ENCODE measurements at places on chromosomes 7 and 10. TPM values are rescaled to one million over a fixed set of nuclear protein-coding genes. Genes with fewer than 3 reads are reported as not detected.

DNA sequence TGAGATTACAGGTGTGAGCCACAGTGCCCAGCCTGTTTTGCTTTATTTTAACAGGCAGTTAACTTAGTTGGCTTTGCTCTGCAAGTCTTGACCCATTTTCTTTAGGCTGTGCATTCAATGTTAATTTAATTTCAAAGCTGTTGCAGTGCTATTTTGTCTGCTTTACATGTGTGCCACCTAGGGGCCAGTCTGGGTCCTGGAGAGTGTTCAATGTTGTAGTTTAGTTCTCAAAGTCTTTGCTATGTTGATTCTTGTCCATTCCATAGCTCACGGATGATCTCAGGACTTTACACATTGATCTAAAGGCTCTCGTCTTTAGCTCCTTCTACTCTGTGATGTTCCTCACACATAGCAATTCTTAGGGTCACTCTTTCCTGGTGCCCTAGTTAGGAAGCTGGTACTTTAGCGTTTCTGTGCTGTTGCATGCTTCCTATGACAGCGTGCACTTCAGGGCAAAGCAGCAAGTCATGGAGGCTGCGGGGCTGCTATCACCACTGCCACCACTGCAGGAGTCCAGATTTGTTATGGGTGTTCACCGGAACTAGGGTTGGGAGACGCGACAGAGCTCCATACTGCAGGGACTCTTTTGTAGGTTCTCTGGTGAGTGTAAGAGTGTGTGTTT is 16.4 kb upstream of the ABCA13 start:
- DNase-seq: no peak

GRCh38 chr10:43214956-43215561 is 51.8 kb downstream of the RASGEF1A start:
- DNase-seq: no peak

DNA sequence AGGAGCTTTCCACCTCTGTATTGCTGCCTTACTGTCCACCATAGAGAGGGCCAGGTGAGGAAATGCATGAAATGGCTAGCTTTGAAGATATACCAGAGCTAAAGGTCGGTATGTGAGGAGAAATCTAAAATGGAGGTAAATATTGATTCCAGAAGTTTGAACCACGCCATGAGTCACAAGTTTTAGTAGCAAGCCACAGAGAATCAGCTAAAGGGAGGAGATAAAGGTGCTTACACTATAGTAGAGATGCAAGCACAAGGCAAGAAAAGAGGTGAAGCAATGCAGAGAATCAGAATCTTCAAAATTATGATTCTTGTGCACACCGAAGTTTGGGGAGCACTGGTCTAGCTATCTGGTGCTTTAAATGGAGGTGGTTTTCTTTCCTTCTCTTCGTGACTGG is 3.0 kb upstream of the GSAP start:
- no peak for DNase-seq

DNA sequence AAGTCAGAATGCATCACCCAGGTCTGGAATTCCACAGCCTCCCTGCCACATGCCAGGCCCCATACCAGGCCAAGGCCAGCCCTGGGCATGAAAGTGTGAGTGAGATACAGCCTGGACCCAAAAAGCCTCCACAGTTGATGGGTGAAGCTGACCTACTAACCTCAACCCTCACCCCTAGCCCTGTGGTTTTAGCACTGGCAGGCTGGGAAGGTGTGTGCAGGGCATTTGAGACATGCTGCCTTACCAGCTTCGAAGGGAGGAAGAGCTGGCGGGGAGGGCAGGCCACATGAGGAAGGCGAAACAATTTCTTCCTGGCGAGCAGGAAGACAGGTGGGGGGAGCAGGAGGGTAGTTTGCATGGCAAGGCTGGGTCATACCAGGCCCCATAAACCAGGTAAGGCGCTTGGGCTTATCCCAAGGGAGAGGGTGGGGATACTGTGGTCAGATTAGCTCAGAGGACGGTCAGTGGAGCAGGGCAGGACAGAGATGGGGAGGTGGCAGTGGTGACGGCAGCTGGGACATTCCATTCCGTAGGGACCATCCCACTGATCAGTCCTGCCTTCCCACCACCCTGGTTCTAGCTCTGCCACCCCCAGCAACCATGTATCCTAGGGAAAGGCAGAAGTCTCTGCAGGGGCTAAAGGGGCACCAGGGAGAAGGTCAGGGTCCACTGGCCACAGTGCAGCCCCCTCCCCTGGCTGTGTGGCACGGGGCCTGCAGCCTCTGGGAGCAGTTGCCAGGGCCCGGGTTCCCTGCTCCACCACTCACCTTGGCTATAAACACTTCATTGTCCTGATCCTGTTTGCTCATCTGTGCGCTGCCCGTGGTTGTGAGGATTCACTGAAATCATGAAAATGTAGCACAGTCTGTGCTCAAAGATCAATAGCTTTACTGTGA is 155.8 kb downstream of the NRF1 start:
- no peak for DNase-seq

SCRN1 gene
- polyA plus RNA-seq: 1.3 TPM

GRCh38 chr7:1149351-1149794 is 10.6 kb downstream of the ZFAND2A start:
- DNase-seq: no peak

FZD1 gene
- 0.90 TPM for polyA plus RNA-seq

DNA sequence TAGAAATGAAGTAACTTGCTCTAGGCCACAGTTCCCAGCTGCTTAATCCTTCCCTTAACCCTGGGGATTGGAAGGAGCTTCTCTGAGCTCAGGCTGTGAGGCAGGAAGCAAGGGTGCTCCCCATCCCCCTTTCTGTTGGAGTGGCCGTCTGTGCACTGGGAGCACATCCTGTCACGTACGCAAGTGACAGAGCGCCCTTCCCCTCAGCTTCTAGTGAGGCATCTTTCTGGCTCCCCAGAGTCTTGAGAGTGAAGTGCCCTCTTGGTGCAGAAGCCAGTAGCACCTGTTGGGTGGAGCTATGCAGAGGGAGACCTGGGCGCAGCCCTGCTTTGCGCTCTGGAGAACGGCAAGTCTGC is 47.8 kb downstream of the SHH start:
- DNase-seq: no peak

DNA sequence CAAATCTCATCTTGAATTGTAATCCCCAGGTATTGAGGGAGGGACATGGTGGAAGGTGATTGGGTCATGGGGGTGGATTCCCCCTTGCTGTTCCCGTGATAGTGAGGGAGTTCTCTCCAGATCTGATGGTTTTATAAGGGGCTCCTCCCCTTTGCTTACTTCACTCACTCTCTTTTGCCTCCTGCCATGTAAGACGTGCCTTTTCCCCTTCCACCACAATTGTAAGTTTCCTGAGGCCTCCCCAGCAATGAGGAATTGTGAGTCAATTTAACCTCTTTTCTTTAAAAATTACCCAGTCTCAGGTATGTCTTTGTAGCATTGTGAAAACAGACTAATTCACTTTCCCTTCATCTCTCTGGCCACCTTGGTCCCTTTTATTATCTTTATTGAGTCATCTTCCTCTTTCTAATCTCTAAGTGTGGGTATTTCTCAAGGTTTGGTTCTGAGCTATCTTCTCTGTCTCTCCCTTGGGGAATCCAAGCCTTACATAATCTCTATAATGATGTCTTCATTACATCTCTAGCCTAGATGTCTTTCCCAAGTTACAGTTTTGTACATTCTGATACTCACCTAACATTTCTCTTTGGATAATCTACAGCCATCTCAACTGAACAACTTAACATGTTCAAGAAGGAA is 99.1 kb upstream of the JCAD start:
- no peak for DNase-seq

GNB2 gene
- polyA plus RNA-seq: 117 TPM

DNA sequence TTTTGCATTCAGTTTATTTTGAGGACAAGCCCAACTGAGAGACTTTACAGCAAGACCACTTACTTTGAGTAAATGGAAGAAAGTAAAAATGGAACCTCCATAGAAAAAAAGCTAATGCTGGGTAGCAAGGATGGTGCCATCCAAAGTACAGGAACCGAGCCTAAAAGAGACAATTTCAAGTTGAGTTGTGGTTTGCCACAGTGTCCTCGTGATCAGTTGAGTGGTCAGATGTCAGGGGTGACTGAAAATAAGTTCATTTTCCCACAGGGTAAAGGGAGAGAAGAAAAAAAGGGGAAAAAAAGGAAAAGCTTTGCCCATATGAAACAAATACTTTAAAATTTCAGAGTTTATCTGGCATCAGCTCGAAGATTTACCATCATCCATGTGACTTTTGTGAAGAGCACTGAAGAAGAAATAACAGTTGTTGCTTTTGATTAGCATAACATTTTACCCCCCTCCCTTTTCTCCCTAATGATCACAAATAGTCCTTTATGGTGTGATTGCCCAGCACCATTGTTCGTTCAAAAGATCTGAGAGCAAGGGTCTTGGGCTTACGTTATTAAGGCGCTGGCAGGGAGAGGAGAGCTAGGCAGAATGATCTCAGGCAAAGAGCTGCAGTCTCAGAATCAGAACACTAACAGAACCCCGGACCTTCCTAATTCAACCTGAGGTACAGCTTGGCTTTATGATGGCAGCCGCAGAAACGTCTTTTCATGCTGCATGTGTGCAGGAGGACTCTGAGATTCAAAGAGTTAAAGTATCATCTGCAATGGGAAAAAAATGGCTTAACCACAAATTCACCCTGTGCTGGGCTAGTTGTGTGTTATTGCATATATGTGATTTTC is 338.1 kb downstream of the RNLS start:
- no peak for DNase-seq

DNA sequence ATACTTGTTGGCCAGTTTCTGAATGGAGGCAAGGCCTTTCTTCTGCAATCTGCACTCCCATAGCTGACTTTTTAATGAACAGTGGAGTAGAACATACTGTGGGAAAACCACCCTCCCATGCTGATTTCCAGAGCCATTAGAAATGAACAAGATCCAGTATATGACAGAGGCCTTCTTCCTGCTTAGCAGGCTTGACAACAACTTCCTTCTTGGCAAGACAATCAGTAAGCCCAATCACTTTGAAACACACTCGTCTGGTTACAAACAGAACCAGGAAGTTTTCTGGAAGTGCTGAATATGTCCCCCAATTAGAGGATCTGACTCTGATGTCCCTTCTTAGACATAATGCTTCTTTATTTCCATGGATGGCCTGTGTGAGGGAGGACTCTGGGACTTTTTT is 103.4 kb downstream of the SAMD9 start:
- DNase-seq: no peak

AKR1C2 gene
- 124 TPM for polyA plus RNA-seq

DNA sequence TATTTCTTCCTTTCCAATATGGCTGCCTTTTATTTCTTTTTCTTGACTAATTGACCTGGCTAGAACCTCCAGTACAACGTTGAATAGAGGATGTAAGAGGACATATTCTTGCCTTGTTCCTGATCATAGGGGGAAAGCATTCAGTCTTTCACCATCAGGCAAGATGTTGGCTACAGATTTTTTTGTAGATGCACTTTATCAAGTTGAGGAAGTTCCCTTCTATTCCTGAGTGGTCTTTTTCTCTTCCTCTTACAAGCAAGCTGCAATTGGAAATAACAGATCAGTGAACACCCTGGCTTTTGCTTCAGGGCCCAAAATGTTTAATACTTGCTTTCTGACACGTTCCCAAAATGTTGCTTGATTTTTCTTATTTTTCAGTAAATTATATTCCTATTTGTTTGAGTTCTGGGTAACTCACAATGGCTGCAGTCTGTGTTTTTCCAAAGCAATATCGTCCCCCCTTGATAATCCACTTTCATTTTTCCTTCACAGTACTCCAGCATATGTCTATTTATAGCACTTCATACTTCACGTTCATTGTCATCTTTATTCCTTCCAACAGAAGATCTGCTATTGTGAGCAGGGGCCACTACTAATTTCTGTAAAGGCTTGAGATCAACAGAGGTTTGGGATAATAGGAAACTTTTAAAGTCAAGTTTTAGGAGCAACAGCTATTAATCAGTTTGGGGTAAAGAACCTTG is 11.7 kb downstream of the CPEB3 start:
- DNase-seq: no peak

DNA sequence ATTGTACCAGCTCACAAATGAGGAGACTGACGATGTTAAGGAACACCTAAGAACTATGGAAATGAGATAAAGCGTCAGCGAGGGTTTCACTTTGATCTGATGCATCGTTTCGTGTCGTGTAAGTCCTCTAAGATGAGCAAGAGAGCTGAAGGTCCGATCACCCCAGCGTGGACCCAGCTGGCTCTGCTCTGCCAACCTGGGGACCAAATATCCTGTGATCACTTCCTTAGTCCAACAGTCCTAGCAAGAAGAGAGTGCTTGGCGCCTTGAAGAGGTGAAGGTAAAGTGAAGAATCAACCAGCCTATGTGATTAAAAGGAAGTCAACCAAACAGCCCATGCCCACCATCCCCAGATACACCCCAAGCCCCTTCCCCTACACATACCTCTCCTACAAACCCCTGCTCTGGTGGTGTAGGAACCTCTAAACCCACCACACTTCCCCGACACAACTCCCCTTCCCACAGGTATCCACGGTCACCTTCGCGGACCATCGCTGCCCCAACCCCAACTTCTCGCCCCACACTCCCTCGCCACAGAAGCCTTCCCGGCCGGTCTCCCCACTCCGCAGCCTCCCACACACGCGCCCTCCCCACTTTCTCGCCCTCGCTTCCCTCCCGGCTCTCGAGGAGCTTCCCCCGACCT is 722 bp downstream of the UPF2 start:
- no peak for DNase-seq

- DNase-seq: no peak
These were observed 17.2 kb upstream of the CALN1 start for GRCh38 chr7:72429316-72429715.

HMX3 gene
- not detected for polyA plus RNA-seq

GAD2 gene
- polyA plus RNA-seq: 0.01 TPM

GRCh38 chr10:131082201-131082850 is 229.2 kb downstream of the TCERG1L start:
- DNase-seq: no peak

DNA sequence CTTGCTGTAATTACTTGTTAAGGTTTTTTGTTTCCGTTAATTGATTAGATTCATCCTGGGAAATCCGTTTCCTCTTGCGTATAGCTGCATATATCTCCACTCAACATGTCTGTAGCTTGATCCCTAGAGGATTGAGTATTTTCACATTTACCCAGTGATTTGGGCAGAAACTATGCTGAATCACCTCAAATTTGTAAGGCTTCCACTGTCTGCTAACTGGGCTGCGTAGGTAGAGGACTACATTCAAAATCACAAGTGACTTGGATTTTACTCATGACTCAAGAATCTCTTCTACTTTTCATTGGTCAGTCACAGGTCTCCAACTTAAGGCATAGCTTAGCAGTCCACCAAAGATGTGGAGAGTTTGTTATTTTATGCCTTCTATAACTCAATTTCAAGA is 141.8 kb downstream of the POLR1F start:
- DNase-seq: no peak

- DNase-seq: no peak
These were observed 302.9 kb upstream of the ZMIZ1 start for GRCh38 chr10:78765726-78766335.
